IMR-90 (cell line): ENCODE measurements at places on chromosomes 6 and 20. TPM values are rescaled to one million over a fixed set of nuclear protein-coding genes. Genes with fewer than 3 reads are reported as not detected.

ZBP1 gene
- not detected in 2 replicates for polyA plus RNA-seq

ASXL1 gene
- polyA plus RNA-seq = 35.2 and 37.1 TPM in 2 replicates

FRMD1 gene
- polyA plus RNA-seq = not detected in 2 replicates

GRCh38 chr20:51397137-51397536, 145.4 kb downstream of the NFATC2 start:
- no peak for DNase-seq

- DNase-seq = no peak
These were observed 5.9 kb upstream of the SERINC3 start for GRCh38 chr20:44527716-44528199.

DNA sequence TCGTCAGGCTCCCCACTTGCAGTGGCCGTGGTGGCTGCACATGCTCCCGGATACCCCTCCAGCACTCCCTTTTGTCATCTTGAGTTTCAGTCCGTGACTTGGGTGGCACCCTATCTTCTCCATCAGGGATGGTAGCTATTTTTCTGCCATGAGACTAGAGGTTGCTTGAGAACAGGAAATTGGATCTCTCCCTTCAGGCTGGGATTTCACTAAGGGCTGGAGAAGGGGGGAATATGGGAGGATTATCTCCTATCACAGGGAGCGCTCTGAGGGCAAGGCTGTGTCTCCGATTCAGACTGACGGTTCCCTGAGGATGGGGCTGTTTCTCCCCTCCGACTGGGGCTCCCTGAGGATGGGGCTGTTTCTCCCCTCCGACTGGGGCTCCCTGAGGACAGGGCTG, 123.1 kb downstream of the MRPL14 start:
- DNase-seq = no peak

GRCh38 chr6:18785810-18786490, 398.8 kb downstream of the RNF144B start:
- no peak for DNase-seq

DNA sequence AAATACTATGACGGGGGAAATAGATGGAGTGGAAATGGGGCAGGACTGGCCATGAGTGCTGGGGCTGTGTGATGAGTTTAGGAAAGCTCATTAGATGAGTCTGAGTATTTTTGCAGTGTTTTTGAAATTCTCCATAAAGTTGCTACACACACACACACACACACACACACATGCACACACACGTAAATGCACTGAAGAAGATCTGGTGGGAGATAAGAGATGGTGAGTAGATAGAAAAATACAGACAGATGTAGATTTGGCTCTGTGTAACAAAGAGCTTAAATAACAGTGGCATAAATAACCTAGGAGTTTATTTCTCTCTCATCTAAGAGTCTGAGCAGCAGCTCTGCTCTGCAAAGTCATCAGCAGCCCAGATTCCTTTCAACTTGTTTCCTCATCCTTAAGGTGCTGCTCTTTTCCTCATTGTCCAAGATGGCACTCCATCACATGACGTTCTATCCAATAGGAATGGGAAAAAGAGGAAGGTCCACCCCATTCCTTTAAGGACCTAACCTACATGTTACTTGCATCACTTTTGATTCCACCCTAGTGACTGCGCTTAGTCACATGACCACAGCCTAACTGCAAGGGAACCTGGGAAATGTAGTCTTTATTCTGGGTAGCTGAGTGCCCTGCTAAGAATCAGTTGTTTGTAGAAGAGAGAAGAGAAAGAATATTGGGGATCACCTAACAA, 76.4 kb downstream of the EYA2 start:
- DNase-seq = peak; percentile 97
